NCI-H2171 (cell line): ENCODE measurements at places on chromosomes 6 and 20.
A peak's percentile ranks its signal among the peaks of the same experiment; 100 is the strongest.

GRCh38 chr6:135665935-135666334 lies 168.4 kb upstream of the AHI1 start:
- DNase-seq: no peak

- DNase-seq: no peak
These were observed 8.3 kb downstream of the PPP1R3G start for GRCh38 chr6:5093231-5094015.

GRCh38 chr6:7992002-7992815 lies 72.0 kb downstream of the BLOC1S5 start:
- DNase-seq: no peak

- no peak for DNase-seq
These were observed 30.8 kb downstream of the SNPH start for GRCh38 chr20:1296922-1297321.

GRCh38 chr6:25842526-25842925 lies 10.7 kb upstream of the SLC17A1 start:
- DNase-seq: no peak

DNA sequence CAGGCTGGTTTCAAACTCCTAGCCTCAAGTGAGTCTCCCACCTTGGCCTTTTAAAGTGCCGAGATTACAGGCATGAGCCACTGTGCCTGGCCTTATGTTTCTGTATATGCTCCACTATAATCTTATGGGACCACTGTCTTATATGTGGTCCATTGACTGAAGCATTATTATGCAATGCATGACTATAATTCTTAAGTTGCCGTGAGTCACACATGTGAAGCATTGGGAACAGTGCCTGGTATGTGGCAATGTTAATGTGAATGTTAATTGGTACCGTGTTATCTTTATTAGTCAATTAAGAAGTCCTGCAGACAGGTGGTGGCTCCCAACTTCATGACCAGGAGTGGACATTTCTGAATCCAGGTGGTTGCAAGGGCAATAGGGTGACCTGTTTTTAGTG lies 14.7 kb upstream of the ASXL1 start:
- DNase-seq: no peak

- DNase-seq: no peak
These were observed 103.3 kb upstream of the BACH2 start for GRCh38 chr6:90399970-90400369.

- no peak for DNase-seq
These were observed 129.7 kb upstream of the FAM184A start for GRCh38 chr6:119207971-119208725.

DNA sequence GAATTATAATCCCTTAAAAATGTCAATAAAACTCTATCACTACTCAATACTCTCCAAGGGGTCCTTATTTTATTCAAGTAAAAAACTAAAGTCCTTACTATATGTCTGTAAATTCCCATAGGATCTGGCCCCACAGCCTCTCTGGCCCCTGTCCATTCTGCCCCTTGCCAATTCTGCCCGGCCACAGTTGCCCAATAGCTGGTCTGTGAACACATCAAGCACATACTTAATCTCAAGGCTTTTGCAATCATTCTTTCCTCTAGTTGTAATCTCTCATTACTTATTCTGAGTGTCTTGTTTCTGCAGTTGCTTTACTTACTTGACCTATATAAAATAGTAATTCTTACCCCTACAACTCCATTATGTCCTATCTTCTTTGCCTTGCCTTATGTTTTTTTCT lies 22.5 kb upstream of the GFRAL start:
- DNase-seq: no peak

- DNase-seq: no peak
These were observed 52.6 kb downstream of the COL19A1 start for GRCh38 chr6:69918813-69919475.

GRCh38 chr6:169075915-169076654 lies 177.6 kb downstream of the THBS2 start:
- no peak for DNase-seq

DNA sequence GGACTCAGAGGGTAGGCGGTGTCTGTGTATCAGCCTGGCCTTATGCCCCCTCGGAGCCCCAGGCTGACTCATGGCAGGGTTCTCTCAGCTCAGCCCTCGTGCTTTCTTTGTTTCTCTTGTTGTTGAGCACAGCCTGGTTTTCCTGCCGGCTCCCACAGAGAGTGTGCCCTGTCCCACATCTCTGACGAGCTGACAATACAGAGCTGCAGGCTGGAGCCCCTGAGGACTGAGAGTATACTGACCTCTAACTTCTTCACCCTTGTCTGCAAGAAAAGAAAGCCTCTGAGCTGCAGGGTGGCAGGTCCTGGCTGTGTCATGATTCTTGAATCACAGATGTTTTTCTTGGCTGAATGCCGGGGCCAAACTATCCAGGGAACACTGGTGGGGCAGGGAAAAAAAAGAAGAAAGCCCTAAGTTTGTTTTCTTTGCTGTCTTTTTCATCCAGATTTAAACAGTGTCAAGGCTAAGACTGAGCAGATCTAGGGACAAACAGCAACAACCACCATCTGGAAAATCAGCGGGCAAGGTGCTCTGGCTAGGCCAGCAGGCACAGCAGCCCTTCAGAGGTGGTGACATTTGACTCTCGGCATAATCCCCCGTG lies 63.3 kb upstream of the ZNF133 start:
- peak; percentile 56 for DNase-seq

DNA sequence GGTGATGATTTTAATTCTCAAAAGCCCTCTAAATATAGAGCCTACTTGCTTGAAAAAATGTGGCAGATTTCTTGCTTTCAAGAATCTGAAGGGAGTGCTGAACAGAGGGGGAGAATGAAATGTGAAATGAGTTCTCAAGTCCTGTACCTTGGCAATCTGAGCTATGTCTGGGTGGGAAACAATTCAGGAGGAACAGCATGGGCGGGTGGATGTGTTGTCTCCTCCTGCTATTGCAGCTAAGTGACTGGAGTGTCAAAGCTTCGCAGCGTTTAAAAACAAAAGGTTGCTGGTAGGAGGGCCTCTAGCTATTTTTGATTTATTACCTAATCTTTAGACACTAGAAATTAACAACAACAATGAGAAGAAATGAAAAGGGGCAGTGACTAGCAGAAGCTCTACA lies 102.5 kb upstream of the ARG1 start:
- DNase-seq: no peak

- DNase-seq: no peak
These were observed 259.6 kb upstream of the FOXQ1 start for GRCh38 chr6:1052262-1052661.

DNA sequence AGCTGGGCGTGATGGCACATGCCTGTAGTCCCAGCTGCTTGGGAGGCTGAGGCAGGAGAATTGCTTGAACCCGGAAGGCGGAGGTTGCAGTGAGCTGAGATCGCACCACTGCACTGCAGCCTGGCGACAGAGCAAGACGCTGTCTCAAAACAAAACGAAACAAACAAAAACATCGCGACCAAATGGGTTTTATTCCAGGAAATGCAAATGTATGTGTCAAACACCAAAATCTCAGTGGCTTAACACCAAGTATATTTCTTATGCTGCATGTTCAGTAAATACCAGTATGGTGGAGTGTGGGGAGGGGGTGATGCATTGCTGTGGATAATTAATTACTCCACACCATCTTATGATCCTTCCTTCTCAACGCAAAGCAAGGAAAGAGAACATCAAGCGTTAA lies 28.1 kb downstream of the ACTR5 start:
- DNase-seq: no peak

GRCh38 chr6:26156850-26157250 lies 69.6 kb downstream of the HFE start:
- DNase-seq: no peak
